ENCODE measurements at places on chromosomes 12 and 14.

- no peak for DNase-seq
Measured at GRCh38 chr14:90140298-90140955, 78.6 kb downstream of the KCNK13 start.

- peak; percentile 34 for DNase-seq
Measured at GRCh38 chr12:52020539-52021336, 14.0 kb downstream of the TAMALIN start.

DNA sequence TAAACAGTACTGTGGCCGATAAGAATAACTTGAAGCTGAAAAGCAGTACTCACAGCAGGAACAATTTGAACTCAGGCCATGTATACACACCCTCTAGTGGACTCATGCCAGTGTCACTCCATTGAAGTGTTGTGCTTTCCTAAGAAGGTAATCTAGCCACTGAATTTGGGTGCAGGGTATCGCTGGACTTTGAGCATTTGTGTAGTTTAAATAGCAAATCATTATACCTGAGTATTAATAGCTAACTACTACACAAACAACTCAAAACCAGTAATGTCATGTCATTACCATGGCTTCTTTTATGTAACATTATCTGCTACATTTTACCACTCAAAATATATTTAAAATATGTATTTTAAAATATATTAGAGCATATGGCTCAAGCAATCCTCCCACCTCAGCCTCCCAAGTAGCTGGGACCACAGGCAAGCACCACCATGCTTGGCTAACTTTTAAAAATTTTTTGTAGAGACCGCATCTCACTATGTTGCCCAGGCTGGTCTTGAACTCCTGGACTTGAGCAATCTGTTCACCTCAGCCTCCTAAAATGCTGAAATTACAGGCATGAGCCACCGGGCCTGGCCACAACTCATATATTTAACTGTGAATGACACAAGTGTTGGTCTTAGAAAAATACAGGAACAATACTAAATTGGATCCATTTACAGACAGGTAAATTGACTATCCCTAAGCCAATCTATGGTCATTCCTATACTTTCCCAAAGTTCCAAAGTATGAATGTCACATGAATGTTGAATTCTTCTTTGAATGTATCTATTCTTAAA is 25.6 kb upstream of the ARID4A start:
- DNase-seq, result no peak

DNA sequence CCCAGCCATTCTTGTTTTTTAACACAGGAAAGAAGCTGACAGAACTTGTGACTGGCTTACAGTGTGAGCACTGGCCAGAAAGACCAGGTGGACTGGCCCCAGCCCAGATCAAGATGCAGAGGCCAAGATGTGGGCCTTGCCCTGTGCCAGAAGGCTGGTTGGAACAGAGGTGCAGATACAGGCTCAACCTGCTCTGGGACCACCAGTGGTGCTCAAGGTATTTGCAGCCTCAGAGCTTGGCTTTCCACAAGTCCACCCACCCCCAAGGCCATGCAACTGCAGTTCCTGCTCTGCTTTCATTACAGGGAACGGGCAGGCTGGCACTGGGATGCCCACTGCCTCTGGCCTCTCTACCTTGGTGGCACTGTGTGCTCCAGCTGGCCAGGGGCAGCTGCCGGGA is 23.3 kb downstream of the ZFC3H1 start:
- no peak for DNase-seq

GRCh38 chr14:64825509-64825908 is 54.2 kb downstream of the SPTB start:
- no peak for DNase-seq

Data from NCI-H2171 (cell line).